ENCODE measurements at places on chromosomes 7 and 10.

DNA sequence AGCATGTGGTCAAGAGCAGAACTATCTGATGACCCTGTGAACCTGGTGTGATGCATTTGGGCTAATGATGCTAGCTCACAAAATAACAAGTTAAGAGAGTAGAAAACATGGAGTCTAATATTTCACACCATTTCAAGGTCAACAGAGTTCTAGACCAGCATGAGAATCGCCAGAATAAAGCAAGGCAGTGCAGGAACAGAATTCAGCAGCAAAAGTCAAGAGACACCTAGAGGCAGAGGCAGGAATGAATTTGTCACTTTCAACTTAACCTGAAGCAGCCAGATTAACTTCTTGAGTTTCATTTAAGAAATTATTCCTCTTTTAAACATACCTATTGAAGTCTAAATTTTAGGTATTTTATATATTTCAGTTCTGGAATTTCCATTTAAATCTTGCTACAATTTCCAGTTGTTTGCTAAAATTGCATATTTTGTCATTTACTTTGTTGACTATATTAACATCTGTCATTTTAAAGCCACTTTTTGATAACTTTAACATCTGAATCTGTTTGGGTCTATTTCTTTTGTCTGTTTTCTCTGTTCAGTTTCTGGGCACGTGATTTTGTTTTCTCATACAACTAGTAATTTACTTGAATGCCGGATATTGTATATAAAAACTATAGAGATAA lies 44.2 kb upstream of the PRSS58 start:
- DNase-seq: no peak

DNA sequence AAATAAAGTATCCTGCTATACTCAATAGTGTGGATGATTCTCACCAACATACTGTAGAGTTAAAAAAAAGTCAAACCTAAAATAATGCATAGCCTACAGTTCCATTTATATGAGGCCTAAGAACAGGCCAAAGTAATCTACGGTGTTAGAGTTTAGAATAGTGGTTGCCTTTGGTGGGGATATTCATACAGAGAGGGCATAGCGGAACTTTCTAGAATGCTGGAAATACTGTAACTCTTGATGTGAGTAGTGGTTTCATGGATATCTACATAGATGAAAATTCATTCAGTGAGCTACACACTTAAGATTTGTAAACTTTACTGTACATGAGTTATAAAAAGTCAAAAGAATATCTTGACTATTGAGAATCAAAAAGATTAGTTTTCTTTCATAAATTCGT lies 349.9 kb upstream of the NFE2L3 start:
- DNase-seq: no peak

GRCh38 chr7:153193144-153193595 lies 433.6 kb downstream of the ACTR3B start:
- no peak for DNase-seq

GRCh38 chr7:73702226-73702625 lies 17.2 kb downstream of the STX1A start:
- no peak for DNase-seq

DNA sequence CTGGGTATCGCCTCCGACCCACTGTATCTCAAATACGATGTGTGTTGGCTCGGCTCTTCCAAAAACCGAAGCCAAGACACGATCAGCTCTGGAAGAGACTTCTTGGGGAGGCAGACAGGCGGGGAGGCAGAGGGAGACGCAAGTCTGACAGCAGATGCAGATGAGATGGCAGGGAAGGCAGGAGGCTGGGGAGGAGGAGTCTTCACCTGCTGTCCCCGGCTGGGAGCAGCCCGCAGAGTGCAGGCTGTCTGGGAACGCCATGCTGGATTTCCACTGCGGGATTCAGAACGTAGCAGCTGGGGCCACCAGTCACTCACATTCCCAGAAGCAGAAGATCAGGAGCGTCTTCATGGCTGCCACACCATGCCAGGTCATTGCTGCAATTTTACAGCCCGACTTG lies 29.4 kb downstream of the CTBP2 start:
- no peak for DNase-seq

DNA sequence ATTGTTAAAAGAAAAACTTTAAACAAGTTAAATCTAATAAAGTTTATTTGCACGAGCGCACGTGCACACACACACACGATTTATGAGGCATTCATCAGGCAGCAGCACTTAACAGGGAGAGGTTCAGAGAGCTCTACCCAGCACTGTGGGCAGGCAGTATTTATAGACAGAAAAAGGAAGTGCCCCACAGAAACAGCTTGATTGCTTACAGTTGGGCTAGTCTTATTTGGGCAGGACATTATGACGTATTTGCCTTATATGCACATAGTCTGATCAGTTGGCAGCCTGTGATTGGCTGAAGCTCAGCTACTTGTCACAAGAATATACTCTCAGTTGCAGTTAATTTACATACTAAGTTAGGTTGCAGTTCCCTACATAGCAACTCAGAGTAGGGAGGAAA lies 1.2 kb upstream of the SDHAF3 start:
- DNase-seq: no peak

GRCh38 chr7:106166651-106167342 lies 54.7 kb upstream of the SYPL1 start:
- no peak for DNase-seq

DNA sequence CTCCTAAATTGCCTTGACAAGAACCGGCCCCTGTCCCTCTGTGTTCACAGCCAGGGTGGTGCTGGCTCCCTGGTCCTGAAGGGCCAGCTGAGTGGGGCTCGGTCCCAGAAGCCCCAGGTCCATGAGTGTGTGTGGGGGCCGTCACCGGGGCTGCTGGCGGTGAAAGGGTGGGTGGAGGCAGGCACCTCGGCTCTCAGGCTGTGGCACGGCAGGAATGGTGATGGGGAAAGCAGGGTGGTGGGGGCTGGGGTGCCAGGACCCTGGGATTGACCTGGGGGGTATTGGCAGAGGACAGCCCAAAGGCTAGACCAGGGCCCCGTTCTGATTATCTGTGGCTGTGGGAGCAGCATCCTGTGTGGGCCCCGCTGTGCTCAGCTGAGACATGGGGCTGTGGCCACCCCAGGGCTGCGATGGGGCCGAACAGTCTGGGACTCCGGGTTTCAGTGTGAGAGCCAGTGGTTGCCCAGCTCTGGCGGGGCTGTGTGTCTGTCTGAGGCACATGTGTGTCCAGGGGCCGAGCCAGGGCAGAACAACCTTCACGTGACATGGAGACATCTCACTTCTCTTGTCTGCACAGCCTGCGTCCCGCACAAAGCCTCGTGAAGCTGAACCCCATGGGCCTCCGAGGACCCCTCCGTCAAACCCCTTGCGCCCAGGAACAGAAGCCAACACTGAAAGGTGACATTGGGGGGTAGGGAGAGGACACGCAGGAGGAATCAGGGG lies 144.2 kb downstream of the ELFN1 start:
- no peak for DNase-seq

Data from thoracic aorta (tissue), 2 donors.